SW480 (cell line): ENCODE measurements at places on chromosomes 16 and 17.

- DNase-seq = no peak
Measured at GRCh38 chr17:72565006-72565405, 444.2 kb downstream of the SOX9 start.

- DNase-seq = no peak
Measured at GRCh38 chr17:55171634-55172328, 93.0 kb upstream of the HLF start.

- no peak for DNase-seq
Measured at GRCh38 chr17:17696882-17697633, 15.8 kb downstream of the RAI1 start.

DNA sequence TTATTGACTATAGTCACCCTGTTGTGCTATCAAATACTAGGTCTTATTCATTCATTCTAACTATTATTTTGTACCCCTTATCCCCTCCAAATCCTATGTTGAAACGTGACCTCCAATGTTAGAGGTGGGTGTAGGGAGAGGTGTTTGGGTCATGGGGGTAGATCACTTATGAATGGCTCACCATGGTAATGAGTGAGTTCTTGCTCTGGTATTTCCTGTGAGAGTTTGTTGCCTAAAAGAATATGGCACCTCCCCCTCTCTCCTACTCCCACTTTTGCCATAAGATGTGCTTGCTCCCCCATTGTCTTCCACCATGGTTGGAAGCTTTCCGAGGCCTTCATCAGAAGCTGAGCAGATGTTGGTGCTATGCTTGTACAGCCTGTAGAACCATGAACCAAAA is 59.3 kb upstream of the BRD7 start:
- no peak for DNase-seq

DNA sequence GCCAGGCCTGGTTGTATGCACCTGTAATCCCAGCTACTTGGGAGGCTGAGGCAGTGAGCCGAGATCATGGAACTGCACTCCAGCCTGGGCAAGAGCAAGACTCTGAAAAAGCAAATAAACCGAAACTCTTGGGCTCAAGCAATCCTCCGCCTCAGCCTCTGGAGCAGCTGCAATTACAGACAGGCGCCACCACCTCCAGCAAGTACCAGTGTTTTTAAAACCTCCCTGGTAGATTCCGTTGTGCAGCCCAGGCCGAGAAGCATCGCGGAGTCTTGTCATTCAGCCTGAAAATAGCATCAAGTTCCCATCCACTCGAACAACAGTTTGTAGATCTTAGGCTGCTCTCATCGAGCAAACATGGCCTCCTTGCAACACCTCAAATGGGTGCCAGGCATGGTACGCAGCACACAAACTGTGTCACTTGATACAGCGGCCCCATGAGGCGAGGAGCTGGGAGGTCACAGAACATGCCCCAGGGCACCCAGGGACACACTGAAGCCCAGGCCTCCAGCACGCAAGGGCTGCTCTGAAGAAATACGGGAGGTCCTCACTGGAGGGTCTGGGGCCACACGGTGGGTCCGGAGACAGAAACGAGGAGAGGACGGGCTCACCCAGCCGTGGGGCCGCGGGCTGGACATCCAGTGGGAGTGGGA is 18.1 kb downstream of the TMC6 start:
- no peak for DNase-seq

DNA sequence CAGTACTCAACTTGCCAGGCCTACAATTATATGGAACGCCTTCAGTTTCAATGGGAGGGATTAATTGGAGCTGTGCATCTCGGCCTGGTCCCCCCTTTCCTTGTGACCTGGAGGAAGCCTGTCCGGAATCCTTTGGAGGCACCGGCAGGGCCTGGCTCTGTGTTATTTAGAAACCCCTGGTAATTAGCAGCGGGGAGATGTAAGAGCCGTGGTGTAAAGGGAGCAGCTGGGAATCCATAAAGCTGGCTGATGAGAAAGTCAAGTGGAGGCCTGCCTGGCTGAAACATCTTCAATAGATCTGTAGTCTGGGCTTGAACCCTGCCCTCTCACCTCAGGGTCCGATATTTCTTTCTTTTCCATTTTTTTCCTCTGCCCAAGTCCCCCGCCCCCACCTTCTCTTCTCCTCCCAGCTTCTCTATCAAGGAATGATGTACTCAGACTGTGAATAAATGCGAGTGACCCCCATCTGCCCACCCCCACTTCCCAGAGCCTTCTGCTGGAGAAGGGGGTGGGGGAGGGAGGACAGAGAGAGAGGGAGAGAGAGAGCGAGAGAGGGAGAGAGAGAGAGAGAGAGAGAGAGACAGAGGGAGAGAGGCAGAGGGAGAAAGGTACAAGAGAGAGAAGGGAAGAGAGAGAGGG is 495.5 kb upstream of the ZFHX3 start:
- no peak for DNase-seq

- peak; percentile 69 for DNase-seq
Measured at GRCh38 chr17:77049440-77049839, 91.3 kb upstream of the SEC14L1 start.

DNA sequence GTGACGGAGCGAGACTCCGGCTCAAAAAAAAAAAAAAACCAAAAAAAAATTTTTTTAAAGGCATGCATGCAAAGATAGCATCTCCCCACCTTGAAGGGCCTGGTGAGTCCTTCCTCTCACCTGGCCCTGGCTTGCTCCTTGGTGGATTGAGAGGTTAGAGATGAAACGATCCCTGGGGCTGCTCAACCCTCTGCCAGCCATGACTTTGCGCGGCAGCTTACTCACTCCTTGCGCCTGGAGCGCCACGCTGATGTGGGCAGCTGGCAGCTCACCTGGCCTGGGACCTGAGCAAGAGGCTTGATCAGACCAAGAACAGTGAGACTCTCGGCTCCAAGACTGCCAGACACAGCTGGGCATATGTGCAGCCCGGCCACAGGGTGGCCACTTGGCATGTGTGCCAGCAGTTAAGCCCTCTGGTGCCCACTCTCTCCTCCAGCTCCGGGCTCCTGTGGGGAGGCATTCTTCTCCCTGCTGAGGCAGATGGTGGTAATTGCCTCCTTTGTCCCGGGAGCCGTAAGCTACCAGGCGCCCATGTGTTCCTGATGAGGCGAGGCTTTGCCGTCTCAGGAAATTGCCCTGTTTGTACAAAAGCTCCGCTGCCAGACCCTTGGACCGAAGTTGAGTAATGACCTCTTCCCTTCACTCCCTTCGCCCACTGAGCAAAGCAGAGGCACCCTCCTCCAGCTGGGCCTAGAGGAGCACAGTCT is 5.1 kb upstream of the EVPL start:
- peak; percentile 25 for DNase-seq

DNA sequence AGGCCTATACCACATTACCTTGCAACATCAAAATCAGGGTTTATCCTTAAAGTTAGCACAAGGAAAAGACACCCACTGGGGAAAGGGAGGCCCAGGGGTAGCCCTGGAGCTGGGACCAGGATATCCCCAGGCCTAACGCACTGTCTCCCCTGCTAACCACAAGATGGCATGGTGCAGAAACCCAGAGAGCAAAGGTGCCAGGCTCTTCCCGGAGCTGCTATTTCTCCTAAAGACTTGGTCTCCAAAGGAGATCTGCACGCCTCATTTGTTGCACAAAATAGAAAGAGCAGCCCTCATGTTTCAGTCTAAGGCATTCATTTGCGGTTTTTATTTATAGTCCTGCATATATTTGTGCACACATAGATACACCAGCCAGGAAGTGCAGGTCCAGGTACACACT is 408.6 kb downstream of the SOX9 start:
- peak; percentile 42 for DNase-seq

DNA sequence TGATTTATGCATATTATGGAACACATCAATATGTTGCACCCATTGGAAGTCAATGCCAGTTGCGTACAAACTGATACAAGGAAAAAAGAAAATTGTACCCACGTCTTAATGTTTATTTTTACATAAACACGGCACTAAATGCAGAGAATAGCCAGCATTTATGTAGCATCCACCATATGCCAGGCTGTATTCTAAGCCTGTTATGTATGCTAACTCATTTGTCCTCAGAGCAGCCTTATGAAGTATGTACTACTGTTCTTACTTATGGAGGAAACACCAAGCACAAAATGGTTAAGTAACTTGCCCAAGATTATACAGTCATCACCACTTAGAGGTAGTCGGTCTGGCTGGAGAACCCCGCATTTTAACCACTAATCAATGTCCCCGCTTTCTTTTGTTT is 837.9 kb upstream of the RBFOX1 start:
- no peak for DNase-seq

DNA sequence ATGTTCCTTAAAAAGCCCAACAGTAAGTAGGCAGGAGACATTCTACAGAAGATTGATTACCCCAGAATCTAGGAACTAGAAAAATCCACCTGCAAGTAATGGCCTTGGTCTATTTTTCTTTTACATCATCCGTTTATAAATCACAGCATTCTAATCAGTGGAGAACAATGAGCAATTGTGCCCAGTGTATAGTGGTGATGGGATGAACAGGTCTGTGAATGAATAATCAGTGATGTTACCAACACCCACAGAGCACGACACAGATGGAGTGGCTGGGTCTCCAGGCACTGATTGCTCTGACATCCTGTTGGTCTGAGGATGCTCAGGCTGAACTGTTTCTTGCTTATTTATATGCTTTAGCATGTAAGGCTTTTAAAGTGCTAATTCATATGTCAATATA is 1251.2 kb upstream of the CDH8 start:
- DNase-seq = no peak

GRCh38 chr17:81147701-81148100 is 17.6 kb upstream of the PVALEF start:
- DNase-seq = no peak

- DNase-seq = no peak
Measured at GRCh38 chr16:3468501-3468900, 25.0 kb downstream of the NAA60 start.

DNA sequence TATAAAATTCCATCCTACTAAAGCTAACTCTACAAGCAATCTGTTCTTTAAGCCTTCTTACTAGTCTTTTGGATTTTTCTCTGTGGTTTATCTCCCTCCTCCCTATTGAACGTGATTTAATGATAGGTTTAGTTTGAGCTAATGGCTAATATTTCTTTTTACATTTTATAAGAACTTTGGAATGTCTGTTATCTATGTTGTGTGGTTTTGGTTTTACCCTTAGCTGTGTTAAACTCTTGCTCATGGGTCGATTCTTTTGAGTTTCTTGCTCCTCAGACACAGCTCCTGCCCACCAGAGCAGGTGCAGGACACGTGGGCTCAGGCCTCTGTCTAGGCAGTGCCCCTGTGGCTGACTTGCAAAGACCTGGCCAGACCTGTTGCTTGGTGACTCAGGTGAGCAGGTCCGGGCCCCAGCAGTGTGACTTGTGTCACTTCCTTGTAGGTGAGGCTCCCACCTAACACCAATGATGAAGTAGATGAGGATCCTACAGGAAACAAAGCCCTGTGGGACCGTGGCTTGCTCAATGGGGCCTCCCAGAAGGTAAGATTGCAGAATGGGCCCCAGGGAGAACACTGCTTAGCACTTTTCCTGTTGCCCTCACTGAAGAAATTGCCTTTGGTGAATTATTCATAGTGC is 45.1 kb downstream of the SF3B3 start:
- no peak for DNase-seq

DNA sequence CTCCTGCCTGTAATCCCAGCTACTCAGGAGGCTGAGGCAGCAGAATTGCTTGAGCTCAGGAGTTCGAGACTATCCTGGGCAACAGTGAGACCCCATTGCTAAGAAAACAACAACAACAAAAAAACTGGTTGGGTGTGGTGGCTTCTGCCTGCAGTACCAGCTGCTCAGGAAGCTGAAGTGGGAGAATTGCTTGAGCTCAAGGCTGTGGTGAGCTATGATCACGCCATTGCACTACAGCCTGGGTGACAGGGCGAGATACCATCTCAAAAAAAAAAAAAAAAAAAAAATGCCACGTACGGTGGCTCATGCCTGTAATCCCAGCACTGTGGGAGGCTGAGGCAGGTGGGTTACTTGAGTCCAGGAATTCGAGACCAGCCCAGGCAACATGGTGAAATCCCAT is 34.1 kb downstream of the NME2 start:
- no peak for DNase-seq

- no peak for DNase-seq
Measured at GRCh38 chr16:4025428-4025827, 90.8 kb downstream of the ADCY9 start.

DNA sequence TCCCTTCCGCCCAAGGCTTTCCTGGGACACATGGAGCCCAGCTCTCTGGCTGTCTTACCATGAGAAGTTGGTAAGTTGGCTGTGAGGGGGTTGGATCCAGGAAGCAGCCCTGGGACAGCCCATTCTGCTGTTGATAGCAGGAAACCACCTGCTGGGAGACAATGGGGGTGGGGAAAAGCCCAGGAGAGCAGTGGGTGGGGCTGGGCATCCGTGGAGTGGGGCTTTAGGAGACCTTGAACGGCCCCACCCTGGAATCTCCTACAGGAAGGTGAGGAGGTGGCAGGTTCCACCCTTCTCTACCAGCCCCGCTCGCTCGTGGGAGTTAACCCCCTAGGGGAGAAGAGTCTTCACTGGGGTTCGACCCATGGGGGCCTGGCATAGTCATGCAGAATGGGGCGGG is 5.8 kb downstream of the TMEM92 start:
- no peak for DNase-seq

- DNase-seq = peak; percentile 91
Measured at GRCh38 chr16:83137326-83137781, 510.6 kb downstream of the CDH13 start.

DNA sequence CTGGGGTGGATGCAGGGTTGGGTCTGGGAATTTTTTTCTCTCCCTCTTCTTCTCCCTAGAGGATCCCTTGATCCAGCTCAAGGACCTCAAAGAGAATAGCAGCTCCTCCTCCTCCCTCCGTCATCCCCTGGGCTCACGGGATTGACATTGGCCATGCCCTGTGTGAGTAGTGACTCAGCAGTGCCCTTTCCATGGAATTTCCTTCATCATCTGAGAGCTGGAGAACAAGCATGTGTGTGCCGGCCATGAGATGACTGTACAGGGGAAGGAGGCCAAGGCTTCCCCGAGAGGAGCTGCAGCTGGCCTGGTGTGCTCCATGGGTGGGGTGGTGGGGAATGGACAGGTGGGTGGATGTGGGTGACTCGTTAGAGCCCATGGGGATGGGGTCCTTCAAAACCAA is 8.9 kb upstream of the WSCD1 start:
- DNase-seq = peak; percentile 23

- DNase-seq = no peak
Measured at GRCh38 chr16:69443927-69444631, 19.7 kb downstream of the CYB5B start.

- DNase-seq = peak; percentile 11
Measured at GRCh38 chr16:83517398-83517797, 290.4 kb upstream of the HSBP1 start.
